ENCODE measurements at places on chromosomes 5 and 9. TPM values are rescaled to one million over a fixed set of nuclear protein-coding genes. Genes with fewer than 3 reads are reported as not detected.

The PCA3 gene
- total RNA-seq, result not detected

The STX17 gene
- 14.9 TPM for total RNA-seq

The PCDHB10 gene
- under 0.01 TPM for total RNA-seq

The ADGRV1 gene
- total RNA-seq, result 0.85 TPM

The SPAAR gene
- total RNA-seq, result not detected

The NMUR2 gene
- total RNA-seq, result not detected

The SLC25A2 gene
- total RNA-seq, result not detected

The ENTPD2 gene
- 1.7 TPM for total RNA-seq

The FGF18 gene
- total RNA-seq, result 0.24 TPM

The AJM1 gene
- total RNA-seq, result 1.7 TPM

The MORN5 gene
- total RNA-seq, result not detected

The TERT gene
- total RNA-seq, result not detected

All from tracheal epithelial cell (primary cell).